ENCODE measurements at places on chromosomes 16 and 17. TPM values are rescaled to one million over a fixed set of nuclear protein-coding genes. Genes with fewer than 3 reads are reported as not detected.

DNA sequence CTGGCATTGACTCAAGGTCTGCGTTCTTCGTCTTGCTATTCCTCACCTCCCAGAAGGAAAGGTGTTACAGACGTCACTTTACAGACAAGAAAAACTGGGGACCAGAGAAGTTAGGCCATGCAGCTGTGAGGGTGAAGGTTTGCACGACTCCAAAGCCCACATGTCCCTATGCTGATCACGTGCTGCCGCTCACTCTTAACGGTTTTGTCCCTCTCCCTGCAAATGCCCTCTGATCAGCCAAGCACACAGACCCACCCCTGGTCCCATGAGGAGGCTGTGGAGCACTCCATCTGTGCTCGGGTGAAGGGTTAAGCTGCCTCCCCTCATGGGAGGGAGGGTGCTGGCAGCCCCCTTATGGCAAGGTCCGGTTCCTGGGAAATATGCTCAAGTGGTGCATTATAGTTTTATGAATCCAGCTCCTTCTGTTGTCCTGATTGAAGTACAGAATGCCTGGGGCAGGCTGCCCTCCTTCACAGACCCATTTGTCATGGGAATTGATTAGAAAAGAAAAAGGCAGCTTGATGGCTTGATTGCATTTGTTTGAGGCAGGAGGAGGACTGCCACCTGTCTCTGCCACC, 18.8 kb downstream of the CCDC182 start:
- no peak for DNase-seq

GRCh38 chr16:28586466-28586865, 10.4 kb downstream of the SULT1A2 start:
- no peak for DNase-seq

DNA sequence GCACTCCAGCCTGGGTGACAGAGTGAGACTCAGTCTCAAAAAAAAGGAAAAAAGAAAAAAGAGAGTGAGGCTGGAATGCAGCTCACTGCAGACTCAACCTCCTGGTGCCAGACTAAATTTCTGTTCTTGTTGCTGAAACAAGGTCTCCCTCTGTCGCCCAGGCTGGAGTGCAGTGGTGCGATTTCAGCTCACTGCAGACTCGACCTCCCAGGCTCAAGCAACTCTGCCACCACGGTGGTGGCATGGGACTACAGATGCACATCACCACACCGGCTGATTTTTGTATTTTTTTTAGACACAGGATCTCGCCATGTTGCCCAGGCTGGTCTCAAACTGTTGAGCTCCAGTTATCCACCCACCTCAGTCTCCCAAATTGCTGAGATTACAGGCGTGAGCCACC, 34.6 kb downstream of the TRIM25 start:
- DNase-seq: no peak

GRCh38 chr16:71837150-71837549, 8.6 kb upstream of the ATXN1L start:
- DNase-seq: no peak

DNA sequence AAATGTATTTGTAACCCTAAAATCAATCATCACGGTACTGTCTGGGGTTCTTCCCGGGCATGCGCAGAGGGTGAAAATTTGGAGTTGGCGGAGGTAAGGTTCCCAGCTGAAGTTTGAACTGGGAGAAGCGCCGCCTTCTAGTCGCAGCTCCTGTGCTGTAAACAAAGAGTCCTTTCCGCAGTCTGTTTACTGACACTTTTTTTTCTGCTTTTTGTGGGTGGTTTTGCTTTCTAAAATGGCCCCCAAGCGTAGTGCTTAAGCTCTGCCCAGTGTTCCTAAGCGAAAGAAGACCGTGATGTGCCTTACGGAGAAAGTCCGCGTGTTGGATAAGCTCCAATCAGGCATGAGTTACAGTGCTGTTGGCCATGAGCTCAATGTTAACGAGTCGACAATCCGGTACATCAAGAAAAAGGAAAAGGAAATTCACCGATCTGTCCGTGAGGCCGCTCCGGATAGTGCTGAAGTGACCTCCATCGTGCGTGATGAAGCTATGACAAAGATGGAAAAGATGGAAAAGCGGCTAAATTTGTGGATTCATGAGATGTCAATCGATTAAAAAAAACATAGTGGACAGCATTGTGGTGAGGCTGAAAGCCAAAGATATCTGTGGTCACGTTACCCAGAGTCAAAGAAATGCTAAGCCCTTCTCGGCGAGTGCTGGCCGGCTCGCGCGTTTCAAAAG, 570 bp upstream of the CFDP1 start:
- DNase-seq: peak; percentile 92

DNA sequence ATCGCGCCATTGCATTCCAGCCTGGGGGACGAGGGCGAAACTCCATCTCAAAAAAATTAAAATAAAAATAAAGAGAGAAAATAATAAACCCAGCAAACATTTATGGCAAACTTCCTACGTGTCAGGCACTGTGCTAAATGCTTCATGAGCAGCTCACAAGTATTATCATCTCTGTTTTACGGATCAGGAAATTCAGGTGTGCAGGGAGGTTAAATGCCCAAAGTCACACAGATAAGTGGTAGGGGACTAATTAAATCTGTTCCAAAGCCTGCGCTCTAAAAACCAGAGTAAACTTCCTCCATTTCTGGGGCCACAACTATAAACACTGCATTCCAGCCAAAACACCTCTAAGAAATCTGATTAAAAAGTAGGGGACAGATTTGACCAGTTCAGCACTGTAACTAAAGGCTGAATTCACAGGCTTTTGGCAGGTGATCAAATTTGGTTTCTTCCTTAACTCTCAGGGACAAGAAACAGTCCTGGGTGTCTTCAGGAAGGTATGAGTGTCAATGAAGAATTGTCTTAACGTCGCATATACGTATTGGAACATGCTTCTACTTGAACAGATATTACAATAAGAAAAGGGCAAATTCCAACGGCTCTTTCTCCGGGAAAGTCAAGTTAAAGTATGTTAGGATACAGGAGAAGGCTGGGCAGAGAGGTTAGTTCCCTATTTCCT, 996 bp downstream of the STRADA start:
- DNase-seq: no peak

GRCh38 chr16:83561876-83562275, 245.9 kb upstream of the HSBP1 start:
- DNase-seq: no peak

DNA sequence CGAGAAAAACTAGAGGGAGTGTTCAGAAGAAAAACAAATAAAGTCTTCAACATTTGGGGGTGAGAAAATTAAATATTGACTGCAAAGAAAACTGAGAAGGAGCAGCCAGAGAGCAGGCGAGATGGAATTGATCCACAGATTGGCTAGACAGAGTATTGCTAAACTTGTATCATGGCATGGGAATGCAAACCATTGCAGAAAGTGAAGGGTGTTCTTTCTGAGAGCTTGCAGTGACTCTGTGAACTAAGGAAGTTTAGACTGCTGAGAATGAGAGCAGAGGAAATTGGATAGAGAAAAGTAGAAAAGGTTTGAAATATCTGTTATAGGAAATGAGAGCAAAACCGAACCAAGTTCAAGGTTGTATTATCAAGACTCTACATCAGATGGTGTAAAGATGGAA, 191.5 kb downstream of the HS3ST3A1 start:
- no peak for DNase-seq

- DNase-seq: no peak
These were observed 185.3 kb upstream of the CACNG3 start for GRCh38 chr16:24070851-24071250.

DNA sequence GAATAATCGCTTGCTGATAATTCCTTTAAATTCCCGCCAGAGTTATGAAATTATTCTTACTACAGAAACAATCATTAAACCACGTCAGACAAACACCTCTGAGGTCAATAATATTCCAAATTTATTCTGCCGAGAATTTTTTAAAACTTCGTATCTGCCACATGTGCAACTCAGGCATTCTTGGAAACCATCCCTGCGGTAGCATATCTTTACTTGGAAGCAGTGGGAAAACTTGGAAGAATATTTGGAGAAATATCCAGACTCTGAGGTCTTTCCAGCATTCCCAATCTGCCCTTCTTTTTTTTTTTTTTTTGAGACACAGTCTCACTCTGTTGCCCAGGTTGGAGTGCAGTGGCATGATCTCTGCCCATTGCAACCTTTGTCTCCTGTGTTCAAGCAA, 2.0 kb upstream of the CCL11 start:
- DNase-seq: no peak

DNA sequence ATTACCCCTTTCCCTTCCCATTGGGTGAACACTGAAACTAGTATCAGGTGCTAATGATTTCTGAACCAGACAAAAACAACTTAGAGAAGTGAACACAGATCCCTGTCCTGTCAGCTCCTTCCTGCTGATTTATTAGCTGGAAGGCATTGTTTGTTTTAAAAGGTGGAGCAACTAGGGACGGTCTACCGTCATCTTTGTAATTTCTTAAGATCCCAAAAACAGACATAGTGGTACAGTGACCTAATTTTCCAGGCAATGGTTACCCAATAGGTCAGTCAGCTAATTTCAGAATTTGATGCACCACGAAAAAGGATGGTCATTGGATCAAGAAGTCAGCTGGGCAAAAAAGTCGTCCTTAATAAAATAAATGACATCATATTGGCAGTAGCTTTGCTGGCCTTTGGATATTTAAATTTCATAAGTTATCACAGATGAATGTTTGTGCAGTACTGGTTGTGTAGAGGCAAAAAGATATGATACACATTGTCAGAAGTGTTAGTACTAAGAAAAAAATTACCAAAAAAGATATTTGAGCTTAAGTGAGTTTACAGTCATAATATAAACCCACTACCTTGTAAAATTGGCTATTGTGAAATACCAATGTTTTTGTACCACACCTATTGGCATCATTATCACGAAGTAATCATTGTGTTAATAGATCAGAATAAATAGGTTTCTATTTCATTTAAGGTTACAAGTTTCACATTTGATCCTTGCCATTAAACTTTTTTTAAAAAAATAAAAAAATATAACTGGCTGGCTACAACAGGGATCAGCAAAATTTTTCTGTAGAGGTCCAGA, 27.2 kb upstream of the KCNJ16 start:
- DNase-seq: no peak

- DNase-seq: no peak
These were observed 525.2 kb upstream of the PSMD7 start for GRCh38 chr16:73771196-73772064.

DNA sequence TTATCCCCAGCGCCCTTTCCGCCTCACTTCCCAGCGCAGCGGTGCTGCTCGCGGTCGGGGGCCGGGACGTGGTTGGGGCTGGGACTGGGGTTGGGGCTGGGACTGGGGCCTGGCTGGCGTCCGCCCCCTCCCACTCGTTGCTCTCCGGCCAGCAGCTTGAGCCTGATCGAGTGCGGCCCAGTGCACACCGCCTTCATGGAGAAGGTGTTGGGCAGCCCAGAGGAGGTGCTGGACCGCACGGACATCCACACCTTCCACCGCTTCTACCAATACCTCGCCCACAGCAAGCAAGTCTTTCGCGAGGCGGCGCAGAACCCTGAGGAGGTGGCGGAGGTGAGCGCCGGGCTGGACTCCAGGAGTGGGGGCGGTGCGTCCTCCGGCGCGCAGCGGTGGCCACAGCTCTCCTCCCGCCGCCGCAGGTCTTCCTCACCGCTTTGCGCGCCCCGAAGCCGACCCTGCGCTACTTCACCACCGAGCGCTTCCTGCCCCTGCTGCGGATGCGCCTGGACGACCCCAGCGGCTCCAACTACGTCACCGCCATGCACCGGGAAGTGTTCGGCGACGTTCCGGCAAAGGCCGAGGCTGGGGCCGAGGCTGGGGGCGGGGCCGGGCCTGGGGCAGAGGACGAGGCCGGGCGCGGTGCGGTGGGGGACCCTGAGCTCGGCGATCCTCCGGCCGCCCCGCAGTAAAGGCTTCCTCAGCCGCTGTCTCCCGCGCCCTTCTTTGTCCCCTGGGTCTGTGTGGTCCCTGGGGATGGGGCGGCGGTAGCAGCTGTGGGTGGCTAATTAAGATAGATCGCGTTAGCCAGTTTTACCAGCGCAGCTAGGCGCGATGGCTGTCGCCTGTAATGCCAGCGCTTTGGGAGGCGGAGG, 1.8 kb downstream of the HSD17B1 start:
- DNase-seq: peak; percentile 95

DNA sequence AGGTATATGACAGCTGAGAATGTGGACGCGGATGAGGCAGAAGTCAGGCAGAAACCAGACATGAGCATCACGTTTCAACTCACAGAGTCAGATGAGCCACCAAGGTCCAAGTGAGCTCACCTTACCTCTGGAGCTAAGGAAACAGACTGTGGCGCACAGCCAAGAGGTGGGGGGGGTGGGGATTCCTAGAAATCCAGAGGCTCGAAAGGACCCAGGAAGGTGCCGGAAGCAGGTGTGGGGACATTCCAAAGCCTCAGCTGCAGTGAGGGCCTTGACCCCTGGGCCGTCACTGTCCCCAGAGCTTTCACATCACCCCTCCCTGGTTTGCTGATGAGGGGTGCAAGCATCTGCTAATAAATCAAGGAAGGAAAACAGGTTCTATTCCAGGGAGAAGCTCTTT, 29.3 kb upstream of the RCVRN start:
- no peak for DNase-seq

DNA sequence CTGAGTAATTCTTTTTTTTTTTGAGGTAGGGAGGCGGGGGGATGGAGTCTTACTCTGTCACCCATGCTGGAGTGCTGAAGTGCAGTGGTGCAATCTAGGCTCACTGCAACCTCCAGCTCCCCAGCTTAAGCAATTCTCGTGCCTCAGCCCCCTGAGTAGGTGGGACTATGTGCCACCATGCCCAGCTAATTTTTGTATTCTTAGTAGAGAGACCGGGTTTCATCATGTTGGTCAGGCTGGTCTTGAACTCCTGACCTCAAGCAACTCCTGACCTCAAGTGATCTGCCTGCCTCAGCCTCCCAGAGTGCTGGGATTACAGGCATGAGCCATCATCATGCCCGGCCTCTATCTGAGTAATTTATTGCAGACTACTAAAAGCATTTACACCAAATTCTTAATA, 19.4 kb downstream of the KPNB1 start:
- no peak for DNase-seq

DNA sequence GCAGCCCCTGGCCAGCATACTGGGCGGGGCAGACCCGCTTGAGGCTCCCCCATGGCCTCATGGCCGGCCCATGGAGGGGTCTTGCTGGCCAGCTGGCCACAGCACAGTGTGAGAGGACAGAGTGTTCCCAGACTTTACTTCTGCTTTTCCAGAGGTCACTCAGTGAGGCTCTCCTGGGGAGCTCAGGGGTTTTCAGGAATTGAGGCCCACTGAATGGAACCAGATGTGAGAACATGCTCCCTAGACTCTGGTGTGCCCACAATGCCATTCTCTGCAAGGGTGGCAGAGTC, 21.2 kb downstream of the ATP6V0D1 start:
- no peak for DNase-seq

- no peak for DNase-seq
These were observed 21.4 kb upstream of the GPT2 start for GRCh38 chr16:46862555-46863447.

The KRT31 gene
- total RNA-seq: not detected

The FZD2 gene
- total RNA-seq: 2.1 TPM

The FBXL16 gene
- 1.6 TPM for total RNA-seq

The CCL8 gene
- 1.6 TPM for total RNA-seq

The ATP2A3 gene
- total RNA-seq: 12.7 TPM

The RAB37 gene
- 4.1 TPM for total RNA-seq

The BRIP1 gene
- total RNA-seq: 0.36 TPM

The CANT1 gene
- 13.6 TPM for total RNA-seq

The SYNGR3 gene
- total RNA-seq: 0.82 TPM

The CACNG5 gene
- total RNA-seq: not detected

The PIK3R5 gene
- total RNA-seq: 5.4 TPM

Measured in sigmoid colon (tissue), 7 donors.